Type B pancreatic cell (in vitro differentiated cells): ENCODE measurements at places on chromosomes 2 and 18.

GRCh38 chr2:134097740-134098139 is 156.1 kb upstream of the MGAT5 start:
- DNase-seq = no peak

GRCh38 chr2:135349941-135350340 is 181.1 kb downstream of the ZRANB3 start:
- DNase-seq = no peak

GRCh38 chr2:219556413-219556812 is 12.6 kb downstream of the TMEM198 start:
- no peak for DNase-seq

DNA sequence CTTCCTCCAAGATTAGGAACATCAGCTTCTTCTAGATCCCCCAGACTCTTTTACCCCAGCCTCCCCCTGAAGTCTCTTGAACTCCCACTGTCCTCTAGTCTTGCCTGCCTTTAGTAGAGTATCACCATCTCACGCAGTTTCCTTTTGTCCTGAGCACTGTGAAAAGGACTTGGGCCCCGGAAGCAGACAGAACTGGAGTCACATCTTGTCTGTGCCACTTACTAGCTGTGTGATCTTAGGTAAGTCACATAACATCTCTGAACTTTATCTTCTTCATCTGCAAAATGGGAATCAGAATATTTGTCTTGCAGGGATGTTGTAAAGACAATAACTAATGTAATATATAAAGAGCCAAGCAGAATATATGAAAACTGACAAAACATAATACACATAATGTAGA is 8.4 kb upstream of the TRABD2A start:
- no peak for DNase-seq

DNA sequence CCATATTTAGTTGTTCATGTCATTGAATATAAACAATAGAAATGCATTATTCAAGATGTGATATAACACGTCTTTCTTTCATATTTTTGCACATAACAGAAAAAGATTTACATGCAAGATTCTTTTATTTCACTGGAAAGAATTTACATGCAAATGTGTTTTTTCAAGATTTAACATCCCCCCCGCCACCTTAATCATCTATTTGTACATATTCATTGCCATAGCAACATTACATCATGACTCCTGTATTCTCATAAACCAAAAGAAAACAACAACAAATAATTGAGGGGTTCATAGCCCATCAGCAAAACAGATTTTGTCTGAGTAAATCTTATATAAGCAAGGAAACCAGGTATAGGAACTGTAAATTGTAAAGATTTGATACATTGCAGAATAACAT is 3.2 kb upstream of the ACVR1C start:
- no peak for DNase-seq

DNA sequence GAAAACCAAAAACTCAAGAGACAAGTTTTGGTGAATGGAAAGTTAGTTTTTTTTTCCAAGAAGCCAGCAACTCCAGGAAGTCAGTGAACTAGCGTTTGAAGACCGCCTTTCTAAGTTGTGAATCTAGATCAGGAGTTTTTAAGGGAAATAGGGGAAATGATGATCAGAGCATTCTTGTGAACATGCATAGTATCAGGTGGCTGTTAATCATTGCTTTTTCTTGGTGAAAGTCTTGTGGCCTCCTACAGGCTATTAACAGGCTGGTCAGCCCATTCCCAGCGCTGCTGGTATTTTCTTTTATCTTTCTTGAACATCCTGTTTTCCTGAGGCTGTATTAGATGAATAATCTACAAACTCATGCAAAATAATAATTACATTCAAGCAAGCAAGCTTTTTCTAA is 155.8 kb downstream of the PTPRM start:
- DNase-seq = no peak

DNA sequence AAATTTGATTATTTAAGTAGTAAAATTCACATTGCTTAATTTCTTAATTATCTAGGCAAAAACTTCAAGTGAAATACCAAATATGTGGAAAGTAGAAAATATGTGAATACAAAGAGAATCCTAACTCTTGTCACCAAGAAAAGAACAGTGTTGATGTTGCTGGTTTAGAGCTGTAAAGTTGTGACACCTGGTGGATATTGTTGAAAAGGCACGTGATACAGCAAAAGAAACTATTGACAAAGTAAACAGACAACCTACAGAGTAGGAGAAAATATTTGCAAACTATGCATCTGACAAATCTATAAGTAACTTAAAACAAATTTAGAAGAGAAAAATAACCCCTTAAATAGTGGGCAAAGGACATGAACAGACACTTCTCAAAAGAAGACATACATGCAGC is 25.6 kb upstream of the ZC3H15 start:
- no peak for DNase-seq

GRCh38 chr2:41510108-41510507 is 537.7 kb upstream of the PKDCC start:
- DNase-seq = no peak

- DNase-seq = no peak
Observed at GRCh38 chr18:41965634-41966255, 10.7 kb downstream of the PIK3C3 start.

GRCh38 chr2:66170744-66171330 is 264.1 kb upstream of the MEIS1 start:
- no peak for DNase-seq

DNA sequence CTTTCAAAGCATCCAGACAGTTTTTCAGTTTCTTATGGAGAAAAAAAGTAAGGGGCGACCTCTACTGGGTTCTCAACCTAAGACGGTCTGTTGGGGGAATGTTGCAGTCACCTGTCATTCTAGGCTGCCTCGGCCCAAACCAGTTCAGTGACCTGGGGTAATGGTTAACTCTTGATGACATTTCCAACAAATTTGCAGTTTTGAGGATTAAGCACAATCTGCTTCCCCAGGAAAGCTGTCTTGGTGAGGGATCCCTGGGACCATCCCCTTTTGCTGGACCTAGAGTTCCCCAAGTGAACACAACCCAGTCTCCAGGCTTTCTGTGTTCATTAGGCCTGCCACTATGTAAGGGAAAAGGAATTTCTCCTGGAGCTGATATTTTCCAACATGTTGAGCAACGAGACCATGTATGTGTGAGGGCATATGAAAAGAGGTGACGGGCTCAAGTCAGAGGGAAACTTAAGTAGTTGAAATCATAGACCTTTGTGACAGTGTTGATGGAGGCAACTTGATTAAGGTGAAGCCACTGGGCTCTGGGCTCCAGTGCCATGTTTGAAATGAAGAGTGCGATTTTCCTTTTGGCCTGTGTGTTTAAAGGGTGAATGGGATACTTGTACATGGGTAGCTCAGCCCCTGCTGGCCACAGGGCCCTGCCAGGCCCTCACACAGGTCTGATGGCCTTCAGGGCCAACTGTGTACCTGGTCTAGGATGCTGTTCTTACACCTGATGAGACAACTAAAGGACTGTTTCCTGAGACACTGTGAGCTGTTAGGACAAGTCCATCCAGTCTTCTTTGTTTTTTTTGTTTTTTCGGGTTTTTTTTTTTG is 27.0 kb downstream of the FOSL2 start:
- DNase-seq = no peak

DNA sequence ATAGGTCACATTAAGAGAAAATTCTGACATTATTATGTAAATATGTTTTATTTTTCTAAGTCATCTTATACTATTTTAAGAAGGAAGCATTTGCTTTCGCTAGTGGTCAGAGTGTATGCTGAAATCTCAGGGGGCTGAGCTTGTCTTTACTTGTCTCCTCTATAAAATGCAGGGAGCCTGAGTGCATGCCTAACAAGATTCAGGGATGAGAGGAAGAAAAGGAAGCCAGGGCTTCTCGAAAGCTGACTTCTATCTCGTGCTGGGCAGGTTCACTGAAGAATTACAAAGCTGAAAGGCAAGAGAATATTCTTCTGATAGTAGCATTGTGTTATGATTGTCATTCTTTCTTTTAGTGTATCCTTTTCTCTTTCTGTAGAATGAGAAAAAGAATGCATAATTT is 467.4 kb downstream of the SOX11 start:
- no peak for DNase-seq

- DNase-seq = no peak
Observed at GRCh38 chr2:125397535-125398251, 1258.3 kb upstream of the GYPC start.

DNA sequence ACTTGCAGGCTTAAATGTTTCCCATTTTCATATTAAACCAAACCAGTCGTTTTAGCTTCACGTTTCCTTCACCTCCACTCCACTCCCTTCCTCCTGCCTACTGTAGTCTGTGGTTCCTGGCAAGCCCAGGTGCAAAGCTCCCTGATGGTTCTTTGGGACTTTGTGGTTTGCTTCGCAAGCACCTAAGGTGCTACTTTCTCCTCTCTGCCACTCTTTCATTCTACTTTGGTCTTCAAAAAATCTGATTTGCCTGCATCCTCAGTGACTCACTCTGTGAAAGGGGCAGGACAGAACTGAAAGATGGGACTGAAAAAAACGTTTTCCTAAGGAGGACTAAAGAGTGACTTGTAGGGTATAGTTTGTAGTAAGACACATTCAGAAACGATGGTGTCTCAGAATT is 228.4 kb downstream of the CYRIA start:
- DNase-seq = no peak

- no peak for DNase-seq
Observed at GRCh38 chr2:240707821-240708220, 16.2 kb downstream of the AQP12A start.

GRCh38 chr2:9757501-9758264 is 85.6 kb upstream of the TAF1B start:
- DNase-seq = no peak

GRCh38 chr2:2919026-2919425 is 458.6 kb downstream of the EIPR1 start:
- no peak for DNase-seq

DNA sequence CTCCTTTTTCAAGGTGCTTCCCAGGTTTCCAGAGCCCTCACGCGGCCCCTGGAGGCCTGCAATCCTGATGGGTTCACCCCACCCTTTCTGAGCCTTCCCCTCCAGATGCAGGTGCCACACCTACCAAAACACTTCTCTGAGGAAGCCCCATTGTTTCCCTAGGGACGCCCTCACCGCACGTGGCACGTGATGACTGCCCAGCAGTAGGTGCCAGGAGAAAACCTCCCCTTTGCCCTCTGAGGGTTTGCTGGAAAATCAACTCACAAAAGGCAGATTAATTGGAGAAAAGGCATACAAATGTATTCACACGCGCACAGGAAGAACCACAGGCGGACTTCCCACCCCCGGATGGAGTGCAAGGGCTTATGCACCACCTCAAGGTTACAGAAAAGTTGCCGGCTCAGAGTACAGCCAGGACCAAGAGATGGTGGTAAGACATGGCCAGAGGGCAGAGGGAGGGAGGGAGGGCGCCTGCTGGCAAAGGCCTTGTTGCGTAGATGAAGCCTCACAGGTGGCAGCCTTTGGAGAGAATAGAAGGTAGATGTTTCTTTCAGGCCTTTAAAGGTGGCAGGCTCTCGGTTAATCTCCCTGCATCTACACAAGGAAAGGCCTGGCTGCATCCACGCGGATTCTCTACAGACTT is 269.4 kb upstream of the RAB6C start:
- DNase-seq = no peak

GRCh38 chr2:134782792-134783191 is 55.6 kb upstream of the ACMSD start:
- no peak for DNase-seq

GRCh38 chr18:4400911-4401310 is 54.2 kb downstream of the DLGAP1 start:
- no peak for DNase-seq

DNA sequence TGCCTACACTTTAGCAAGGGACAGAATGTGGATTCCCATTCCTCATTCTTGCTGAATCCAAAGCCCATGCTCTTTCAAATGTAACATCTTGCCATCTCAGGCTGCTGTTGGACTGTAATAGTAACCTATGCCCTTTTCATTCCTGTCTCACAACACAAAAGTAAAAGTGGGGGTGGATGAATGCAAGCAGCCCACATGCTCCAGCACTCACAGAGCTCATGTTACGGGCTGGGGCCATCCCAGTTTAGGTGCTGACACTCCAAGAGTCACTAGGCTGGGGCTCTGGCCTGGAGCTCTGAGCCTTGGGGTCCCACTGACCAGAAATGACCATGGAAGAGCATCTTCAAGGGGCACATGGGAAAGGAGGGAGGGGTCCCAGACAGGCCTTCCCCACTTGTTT is 47.6 kb downstream of the CCBE1 start:
- no peak for DNase-seq

- DNase-seq = no peak
Observed at GRCh38 chr2:199443589-199444130, 14.1 kb downstream of the SATB2 start.

- no peak for DNase-seq
Observed at GRCh38 chr2:230762317-230762896, 49.8 kb downstream of the CAB39 start.

- DNase-seq = no peak
Observed at GRCh38 chr2:226873051-226873620, 37.3 kb downstream of the RHBDD1 start.

- DNase-seq = no peak
Observed at GRCh38 chr18:76674596-76674995, 147.8 kb upstream of the ZNF236 start.

- DNase-seq = no peak
Observed at GRCh38 chr2:39736640-39737039, 42.4 kb downstream of the THUMPD2 start.

- DNase-seq = no peak
Observed at GRCh38 chr2:64979744-64980143, 9.5 kb upstream of the SLC1A4 start.

GRCh38 chr2:15733867-15734673 is 142.4 kb downstream of the DDX1 start:
- DNase-seq = no peak

GRCh38 chr2:164784376-164784775 is 57.2 kb downstream of the COBLL1 start:
- no peak for DNase-seq

DNA sequence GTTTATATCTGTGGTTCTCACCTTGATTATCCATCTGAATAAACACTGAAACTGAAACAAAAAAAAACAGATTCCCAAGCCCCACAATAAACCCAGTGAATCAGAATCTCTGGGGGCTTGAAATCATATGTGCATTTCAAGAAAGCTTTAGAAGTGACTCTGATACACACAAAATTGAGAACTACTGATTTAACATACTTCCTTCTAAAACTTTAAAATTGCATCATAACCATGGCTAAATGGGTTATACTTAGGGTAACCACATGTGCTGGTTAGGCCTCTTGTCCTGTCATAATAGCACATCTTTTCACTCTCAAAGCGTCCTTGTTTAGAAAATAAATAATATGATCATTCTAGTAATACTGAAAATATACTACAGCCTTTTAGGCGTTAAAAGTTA is 100.9 kb downstream of the ATAD2B start:
- no peak for DNase-seq

- DNase-seq = no peak
Observed at GRCh38 chr2:189137519-189137918, 42.0 kb downstream of the COL5A2 start.

GRCh38 chr2:177270531-177270930 is 6.0 kb upstream of the NFE2L2 start:
- DNase-seq = no peak
